ENCODE measurements at places on chromosomes 3 and 15.

DNA sequence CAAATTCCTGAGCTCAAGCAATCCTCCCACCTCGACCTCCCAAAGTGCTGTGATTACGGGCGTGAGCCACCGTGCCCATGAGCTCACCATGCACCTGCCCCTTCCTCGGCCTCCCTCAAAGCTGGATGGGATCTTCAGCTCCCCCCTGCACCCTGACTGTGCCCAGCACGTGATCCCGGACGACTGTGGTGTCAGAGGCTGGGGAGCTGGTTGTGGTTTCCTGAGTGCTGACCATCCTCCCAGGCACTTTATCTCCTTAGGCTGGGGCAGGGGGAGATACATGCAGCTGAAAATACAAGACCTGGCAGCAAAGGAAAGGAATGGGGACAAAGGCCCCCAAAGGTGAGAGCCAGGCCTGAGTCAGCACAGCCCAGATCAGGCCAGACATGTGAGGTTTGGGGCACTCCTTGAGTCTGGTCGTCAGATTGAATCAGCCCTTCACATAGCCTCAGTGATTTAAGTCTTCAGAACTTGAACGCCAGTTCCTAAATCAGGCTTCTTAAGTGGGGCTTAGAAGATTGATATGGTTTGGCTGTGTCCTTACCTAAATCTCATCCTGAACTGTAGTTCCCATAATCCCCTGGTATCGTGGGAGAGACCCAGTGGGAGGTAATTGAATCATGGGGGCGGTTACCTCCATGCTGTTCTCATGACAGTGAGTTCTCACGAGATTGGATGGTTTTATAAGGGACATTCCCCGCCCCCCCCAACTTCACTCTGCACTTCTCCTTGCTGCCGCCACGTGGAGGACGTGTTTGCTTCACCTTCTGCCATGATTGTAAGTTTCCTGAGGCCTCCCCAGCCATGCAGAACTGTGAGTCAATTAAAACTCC, 35.8 kb downstream of the PRKCD start:
- no peak for DNase-seq

DNA sequence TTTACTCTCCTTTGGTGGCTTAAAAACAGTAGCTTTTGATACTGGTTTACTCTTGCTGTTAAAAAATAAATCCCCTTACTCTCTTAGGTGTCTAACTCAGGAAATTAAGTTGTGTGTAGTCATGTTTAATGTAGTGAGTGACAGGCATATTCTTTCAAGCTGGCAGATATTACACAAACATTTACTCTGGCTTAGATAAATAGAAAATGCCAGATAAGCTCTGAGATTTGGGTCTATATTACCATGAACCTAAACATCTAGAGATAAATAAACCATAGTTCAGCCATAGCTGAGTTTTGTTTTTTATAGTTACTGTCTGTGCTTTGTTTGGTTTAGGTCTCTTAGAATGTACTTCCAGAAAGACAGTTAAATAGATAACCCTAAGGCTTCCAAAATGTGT, 2.4 kb downstream of the SEMA6D start:
- no peak for DNase-seq

GRCh38 chr15:28876845-28877185, 9.0 kb upstream of the APBA2 start:
- DNase-seq = no peak

- no peak for DNase-seq
These were observed 219.0 kb downstream of the NFKBIZ start for GRCh38 chr3:102068327-102068726.

DNA sequence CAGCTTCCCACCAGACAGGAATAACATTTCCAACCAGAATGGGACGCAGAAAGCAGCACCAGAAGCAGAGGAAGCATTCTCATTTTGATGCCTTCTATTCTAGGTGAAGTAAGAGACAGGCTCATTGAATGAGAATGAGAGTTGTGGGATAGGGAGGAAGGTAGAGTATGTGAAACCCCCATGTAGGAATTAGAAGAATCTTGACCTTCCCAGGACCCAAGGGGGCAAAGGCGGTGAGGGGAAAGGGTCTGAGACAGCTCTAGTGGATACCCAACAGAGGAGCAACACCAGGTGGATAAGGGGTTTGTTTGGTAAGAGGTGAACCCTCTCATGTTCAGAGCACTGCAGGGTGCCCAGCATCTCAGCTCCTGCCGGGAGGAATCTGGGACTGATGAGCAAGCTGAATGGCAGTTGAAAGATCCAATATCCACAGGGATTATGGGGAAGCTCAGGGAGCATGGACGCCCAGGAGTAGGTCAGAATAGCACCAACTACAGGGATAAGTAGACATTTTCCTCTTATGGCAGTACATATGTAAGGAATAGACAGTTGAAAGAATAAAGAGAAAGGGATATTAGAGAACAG, 77.0 kb downstream of the PLCL2 start:
- no peak for DNase-seq

GRCh38 chr3:177724020-177724638, 526.8 kb upstream of the TBL1XR1 start:
- no peak for DNase-seq

- peak; percentile 41 for DNase-seq
These were observed 86.2 kb downstream of the THSD4 start for GRCh38 chr15:71201477-71201876.

- no peak for DNase-seq
These were observed 20.2 kb upstream of the PLXNA1 start for GRCh38 chr3:126962756-126963155.

- DNase-seq = no peak
These were observed 551.3 kb downstream of the NSUN3 start for GRCh38 chr3:94614192-94614591.

GRCh38 chr3:194357681-194358080, 6.6 kb upstream of the CPN2 start:
- no peak for DNase-seq

DNA sequence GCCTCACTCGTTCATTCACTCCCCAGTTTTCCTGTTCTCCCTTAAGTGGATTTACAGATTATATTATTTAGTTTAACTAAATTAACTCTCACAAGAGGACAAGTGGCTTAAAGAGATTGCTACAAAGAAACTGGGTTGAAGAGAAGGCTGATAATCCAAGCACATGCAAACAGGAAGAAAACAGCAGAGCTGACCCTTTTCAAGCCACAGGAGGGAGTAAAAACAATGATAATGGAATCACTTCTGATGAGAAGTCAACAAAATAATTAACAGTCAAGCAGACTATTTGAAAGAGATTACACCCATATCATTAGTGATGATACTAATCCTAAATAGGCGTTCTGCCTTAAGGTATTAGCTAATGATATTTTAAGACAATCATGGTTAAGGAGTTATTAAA, 31.7 kb downstream of the BOC start:
- no peak for DNase-seq

- no peak for DNase-seq
These were observed 35.7 kb upstream of the ABHD17C start for GRCh38 chr15:80659375-80659774.

DNA sequence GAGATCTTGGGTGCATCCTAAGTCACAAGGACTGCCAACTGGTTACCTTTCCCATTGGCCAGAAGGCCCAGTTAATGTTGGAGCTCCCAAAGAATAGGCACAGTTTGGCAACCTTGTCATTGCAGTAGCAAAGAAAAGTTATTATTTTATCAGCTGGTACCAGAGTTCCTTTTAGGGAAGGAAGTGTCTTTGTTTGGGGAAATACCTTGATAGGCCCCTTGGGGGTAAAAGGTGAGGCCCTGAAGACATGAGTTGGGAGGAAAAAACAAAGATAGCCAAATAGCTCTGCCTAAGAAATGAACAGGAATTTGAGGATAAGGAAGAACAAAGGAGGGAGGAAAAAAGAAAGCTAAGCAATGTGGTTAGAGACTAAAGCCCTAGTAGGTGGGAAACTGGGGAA, 85.8 kb downstream of the ANP32A start:
- DNase-seq = no peak

- no peak for DNase-seq
These were observed 33.3 kb downstream of the PCSK6 start for GRCh38 chr15:101456057-101456739.

GRCh38 chr3:141493184-141493583, 6.4 kb downstream of the RASA2 start:
- no peak for DNase-seq

DNA sequence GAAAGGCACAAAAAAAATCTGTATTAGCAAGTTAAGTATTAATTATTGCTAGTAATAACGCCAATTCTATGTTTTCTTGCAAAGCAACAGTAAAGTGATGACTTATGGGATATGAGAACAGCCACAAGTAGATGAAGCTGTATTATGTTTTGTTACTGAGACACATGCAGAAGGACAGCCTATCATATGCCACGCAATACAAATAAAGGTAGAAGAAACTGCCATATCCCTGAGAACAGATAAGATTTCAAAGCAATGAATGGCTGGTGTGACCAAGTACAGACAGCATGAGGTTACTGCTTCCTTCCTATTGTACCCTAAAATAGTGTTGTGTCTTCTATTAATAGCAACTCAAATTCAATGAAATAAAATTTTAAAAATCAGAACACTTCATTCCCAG, 26.7 kb downstream of the STAG1 start:
- no peak for DNase-seq
